ENCODE measurements at places on chromosomes 7 and 10.

DNA sequence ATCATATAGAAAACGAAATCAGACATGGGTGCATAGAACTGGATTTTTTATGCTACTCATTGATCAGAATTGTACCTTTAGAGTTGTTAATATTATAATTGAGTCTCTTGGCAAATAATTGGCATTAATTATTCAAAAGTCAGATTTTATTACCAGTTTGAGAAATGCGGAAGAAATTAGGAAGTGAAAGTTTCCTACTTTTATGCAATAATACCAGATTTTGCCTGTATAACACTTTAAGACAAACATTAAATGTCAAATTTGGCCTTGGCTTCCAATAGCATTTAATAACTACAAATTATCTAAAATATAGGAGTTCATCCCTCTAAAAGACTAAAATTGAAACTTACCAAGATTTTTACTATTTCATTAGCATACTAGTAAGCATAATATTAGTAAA, 6.8 kb upstream of the TFEC start:
- no peak for DNase-seq

- no peak for DNase-seq
These were observed 55.6 kb upstream of the PNLIP start for GRCh38 chr10:116490028-116490662.

DNA sequence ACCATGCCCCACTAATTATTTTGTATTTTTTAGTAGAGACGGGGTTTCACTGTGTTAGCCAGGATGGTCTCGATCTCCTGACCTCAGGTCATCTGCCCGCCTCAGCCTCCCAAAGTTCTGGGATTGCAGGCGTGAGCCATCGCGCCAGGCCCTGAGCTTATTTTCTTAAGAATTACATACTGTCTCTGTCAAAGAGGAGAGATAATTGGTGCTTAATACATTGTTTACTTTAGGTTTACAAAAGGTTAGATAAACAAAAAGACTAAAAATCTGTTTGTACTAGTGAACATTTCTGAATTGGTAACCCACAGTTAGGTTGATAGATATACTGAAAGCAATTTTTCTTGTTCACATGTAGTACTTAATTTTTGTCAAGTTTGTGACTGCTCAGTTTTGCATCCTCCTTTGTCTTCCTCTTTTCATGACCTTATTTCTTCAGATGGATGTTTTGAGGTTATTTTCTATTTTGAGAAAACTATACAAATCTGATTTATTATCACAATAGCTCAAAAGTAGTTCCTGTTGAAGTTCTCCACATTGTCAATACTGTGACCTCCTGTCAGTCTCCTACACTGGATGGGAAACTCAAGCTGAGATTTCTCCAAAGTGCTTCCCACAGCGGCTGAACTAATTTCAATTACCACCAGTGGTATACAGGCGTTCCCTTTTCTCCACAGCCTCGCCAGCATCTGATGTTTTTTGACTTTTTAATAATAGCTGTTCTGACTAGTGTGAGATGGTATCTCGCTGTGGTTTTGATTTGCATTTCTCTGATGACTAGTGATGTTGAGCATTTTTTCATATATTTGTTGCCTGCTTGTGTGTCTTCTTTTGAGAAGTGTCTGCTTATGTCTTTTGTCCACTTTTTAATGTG, 22.5 kb downstream of the HHEX start:
- DNase-seq: no peak

- DNase-seq: no peak
These were observed 11.5 kb upstream of the MALSU1 start for GRCh38 chr7:23287612-23288011.

DNA sequence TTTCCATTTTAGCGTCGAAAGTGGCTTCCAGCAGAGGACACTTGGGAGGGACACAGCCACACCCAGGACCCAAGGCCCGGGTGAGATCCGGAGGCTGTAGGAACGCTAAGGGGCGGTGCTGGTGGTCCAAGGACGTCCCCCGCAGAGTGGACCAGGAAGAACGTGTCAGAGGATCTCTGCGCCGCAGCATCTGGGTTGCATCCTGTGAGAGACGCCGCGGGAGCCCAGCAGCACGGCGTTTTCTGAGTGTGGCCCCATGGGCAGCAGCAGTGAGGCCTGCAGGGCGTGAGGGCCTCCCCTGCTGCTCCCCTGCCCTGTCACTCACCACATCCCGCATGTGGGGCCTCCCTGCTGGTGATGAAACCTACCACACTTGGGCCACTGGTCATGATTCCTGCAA, 40.5 kb upstream of the BNIP3 start:
- DNase-seq: no peak

GRCh38 chr10:323651-324293, 188.5 kb downstream of the ZMYND11 start:
- no peak for DNase-seq

DNA sequence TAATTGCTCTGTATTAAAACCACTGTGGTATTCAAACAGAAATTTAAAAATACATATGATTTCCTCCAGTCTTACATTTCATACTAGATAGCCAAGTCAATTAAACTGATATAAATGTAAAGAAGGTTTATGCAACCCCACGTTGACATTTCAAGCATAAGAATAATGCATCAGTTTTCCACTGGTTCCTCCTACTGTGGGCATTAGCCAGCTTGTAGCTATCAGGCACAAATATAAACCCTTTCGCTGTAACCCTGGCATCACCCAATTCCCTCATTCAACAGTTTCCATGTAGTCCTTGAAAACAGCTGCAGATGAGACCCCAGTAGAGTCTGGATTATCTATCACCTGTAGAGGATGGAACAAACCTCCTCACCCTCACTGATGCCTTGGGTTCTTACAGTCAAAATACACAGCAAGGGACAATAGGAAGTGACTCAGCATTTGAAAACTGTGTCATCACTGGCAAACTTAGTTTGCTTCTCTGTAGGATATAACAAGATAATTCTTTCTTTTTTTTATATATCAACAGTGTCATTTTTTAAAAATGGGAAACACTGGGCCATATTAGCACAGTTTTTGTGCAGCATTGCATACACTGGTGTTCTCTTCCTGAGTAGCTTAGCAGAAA, 113.0 kb downstream of the PDE1C start:
- no peak for DNase-seq

All from prostate gland (tissue), 2 donors.